Cardiac muscle cell (in vitro differentiated cells and primary cell): ENCODE measurements at places on chromosomes 7 and 10.

DNA sequence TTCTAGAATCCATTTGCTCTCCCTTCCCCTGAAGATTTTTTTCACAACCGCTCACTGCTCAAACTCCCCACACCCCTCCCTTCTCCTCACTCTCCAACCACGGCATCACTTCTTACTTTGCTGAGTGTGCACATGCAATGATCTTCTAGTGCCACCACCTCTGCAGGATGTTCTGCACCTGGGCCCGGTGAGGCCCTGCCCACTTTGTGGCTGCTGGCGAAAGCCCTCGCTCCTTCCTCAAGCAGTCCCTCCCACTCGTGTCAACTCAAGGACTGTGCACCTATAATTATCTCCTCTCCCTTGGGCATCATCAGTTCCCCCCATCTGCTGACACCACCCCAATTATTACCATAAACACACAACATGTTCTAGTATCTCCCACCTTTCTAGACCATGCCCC is 91.0 kb upstream of the LANCL2 start:
- DNase-seq, result no peak

DNA sequence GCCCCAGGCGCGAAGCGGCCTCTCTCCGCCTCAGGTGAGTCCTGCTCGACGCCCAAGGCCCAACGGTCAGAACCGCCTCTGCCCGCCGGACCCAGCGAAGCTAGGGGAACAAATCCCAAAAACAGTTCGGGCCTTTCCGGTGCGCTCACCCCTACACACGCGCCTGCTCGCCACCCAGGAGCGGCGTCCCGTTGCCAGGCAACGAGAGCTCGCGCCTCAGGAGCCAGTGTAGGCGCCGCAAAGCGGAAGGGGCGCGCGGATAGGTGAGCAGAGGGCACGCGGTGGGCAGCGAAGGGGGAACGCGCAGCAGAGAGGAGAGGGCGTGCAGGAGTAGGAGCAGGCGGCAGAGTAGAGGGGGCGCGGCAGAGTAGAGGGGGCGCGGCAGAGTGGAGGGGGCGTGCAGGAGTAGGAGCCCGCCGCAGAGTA is at the start of the genes DYDC1 and DYDC2:
TSS of gene DYDC1 (minus strand) at position 193 of the 426 bp plus-strand sequence. CDS start 4,154 bp downstream, outside the sequence.
TSS of gene DYDC2 (plus strand) at position 219 of the 426 bp plus-strand sequence. CDS start 5,663 bp downstream, outside the sequence.
- peak; percentile 90 for DNase-seq

DNA sequence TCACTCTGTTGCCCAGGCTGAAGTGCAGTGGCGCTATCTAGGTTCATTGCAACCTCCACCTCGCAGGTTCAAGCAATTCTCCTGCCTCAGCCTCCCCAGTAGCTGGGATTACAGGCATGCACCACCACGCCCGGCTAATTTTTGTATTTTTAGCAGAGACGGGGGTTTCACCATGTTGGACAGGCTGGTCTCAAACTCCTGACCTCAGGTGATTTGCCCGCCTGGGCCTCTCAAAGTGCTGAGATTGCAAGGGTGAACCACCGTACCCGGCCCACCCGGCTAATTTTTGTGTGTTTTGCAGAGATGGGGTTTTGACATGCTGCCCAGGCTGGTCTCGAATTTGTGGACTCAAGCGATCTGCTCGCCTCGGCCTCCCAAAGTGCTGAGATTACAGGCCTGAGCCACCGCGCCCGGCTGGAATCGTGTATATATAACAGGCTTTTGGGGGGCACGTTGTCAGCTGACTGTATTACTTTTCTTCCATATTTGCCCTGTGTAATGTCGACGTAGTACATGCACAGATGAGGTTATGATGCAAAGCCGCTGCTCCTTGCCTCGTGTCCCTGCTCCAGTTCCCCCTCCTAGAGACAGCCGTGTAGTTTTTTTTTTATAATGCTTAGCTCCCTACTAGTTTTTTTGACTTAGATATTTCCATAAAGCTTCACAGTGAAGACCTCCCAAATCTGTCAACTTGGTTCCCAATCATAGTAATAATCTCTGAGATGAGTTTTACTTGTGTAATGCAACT is 883 bp upstream of the TRA2A start:
- no peak for DNase-seq

GRCh38 chr7:4836206-4836661 is 25.6 kb downstream of the PAPOLB start:
- no peak for DNase-seq

DNA sequence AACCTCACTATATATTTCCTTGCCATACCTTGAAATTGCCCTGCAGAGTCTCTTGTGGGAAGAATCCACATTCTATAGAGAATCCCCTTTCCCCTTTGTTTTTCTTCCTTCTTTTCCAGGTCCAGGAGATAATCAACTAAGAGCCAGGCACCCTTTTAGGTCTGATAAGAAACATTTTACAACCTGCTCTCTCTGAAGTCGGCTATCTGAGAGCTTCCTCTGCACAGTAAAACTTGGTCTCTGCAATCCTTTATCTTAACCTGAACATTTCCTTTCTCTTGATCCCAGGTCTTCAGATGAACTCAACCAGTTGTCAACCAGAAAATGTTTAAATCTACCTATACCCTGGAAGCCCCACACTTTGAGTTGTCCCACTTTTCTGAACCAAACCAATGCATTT is 19.5 kb upstream of the PTER start:
- DNase-seq, result no peak

- DNase-seq, result no peak
Observed at GRCh38 chr10:19014034-19014433, 34.6 kb upstream of the MALRD1 start.
